ENCODE measurements at places on chromosomes 2 and 18.

DNA sequence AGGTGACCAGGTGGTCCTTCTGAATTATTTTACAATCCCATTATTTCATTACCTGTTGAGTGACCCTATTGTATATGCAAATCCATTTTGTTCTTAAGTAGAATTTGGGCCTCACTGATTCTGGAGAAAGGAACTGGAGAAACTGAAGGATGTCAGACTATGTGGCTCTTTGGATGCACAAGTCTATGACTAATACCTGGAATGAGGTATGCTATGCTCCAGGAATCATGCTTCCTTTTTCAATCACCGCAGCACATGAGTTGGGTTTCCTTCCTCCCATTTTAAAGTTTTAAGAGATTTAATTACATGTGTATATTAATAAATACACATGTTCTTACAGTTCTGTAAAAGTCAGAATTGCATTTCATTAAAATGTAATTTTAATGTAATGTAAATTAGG lies 253.9 kb upstream of the VWC2L start:
- DNase-seq, result no peak

DNA sequence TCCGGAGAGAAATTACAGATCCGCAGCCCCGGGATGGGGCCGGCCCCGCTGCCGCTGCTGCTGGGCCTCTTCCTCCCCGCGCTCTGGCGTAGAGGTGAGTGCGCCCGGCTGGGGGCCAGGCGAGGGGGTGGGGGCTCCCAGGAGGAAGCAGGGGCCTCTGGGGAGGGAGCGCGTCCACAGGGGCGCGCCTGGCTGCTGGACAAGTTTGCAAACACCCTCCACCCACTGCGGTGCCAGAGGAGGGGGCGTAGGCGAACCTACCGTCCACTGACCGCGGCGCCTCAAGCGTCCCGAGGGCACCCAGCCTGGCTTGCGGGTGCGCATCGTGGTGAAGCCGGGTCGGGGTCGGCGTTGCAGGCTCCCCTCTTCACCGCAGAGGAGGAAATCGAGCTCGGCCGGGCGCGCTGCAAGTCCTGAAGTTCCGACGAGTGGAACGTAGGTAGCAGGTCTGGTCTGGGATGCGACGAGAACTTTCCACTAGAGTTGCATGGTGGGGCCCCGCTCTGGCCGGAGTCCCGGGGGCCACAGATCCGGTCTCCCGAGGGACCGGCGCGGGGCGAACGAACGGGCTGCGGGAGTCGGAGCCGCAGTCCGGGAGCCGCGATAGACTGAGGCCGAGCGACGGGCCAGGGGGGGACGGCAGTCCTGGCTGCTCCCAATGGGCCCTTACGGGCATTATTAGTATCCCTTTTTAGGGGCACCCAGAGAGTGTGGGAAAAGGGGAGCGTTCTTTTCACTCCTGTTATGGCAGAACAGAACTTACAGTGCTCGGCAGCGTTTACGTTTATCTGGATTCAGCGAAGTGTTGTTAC lies 502 bp downstream of the MERTK start:
- no peak for DNase-seq

GRCh38 chr18:28728891-28729290 lies 552.0 kb upstream of the CDH2 start:
- DNase-seq, result no peak

DNA sequence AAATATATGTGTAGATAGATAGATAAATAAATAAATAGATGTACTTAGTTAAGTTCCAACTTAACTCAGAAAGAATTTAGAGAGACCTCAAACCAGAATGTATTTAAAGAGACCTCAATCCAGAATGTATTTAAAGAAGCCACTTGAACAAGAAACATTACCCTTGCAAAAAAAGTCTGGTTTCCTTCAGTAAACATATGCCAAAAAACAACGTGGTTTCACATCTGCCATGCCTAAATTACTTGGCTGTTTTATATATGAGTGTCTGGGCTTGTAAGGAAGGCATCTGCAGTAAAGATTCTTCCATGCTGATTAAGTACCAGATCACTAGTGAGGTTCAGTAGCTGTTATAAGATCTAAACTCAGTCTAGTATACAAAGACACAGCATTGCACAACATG lies 29.1 kb upstream of the RPE start:
- no peak for DNase-seq

GRCh38 chr2:167551416-167551815 lies 663.1 kb downstream of the XIRP2 start:
- DNase-seq, result no peak

GRCh38 chr2:27270131-27270530 lies 5.1 kb upstream of the DNAJC5G start:
- no peak for DNase-seq

DNA sequence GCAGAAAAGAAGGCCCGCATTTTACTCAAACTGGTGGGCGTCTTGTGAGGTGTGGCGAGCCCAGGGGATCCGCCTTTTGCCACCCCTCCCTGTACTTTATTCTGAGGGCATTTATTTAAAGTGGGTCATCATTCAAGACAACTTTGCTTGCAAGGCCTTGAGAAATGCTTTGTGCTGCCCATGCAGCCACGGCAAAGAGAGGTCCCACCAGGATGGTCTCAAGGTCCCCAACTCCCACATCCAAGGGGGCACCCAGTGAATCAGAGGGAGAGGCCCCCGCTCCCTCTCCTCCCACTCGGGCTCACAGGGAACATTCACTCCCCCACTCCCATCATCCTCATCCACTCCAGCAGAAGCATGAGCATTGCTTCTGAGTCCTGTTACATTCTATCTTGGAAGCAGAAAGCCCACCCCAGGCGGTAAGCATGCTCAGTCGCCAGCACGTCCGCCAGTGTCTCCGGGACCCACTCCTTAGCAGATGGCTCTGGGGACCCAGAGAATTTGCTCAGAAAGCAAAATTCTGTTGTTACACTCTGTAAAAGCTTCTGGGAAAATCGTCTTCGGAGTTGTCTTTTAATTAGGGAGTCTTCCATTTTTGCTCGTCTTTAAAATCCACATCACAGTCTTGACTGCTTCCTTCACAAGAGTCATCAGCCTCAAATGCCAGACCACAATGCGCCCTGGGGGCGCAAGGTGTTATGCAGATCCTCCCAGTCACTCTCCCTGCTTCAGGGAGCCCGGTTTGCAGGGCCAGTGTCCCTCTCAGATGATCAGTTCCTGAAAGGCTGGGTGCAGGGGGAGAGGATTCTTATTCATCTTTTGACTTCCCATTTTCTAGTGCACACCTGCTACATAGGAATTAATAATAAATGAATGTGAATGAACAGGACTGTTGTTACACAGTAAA lies 99.4 kb upstream of the NCK2 start:
- DNase-seq, result no peak

DNA sequence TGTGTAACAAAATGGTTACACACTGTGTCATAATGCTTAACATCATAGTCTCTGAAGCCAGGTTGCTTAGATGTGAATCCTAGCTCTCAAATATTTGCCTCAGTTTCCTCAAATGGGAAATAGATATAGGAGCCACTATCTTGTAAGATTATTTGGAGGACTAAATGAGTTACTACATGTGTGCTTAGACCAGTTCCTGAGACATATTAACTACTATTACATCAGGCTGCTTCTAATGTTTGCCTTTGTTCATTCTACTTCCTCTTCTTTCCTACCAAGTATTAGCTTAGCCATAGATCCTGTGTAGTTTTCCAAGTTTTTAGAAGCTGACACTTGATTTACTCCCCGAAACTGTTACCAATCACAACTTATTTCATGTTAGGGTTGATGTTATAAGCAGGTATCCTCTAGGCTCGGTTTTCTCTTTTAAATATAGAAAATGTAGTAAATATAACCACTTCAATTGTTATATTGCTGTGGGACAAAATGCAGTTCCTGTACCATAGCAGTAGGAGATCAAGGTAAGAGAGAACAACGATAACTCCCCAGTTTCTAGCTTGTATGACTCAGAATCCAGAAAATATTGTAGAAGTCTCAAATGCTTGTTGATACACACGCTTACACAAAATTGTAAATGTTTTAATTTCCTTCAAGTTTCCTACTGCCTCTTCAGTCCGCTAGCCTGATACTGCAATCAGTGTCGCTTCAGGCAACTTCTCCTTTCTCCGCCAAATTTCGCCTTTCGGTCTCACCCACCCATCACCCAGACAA lies 751 bp upstream of the DNAJC10 start:
- DNase-seq, result peak; percentile 17

GRCh38 chr2:99643787-99644418 lies 154.1 kb upstream of the REV1 start:
- DNase-seq, result no peak

DNA sequence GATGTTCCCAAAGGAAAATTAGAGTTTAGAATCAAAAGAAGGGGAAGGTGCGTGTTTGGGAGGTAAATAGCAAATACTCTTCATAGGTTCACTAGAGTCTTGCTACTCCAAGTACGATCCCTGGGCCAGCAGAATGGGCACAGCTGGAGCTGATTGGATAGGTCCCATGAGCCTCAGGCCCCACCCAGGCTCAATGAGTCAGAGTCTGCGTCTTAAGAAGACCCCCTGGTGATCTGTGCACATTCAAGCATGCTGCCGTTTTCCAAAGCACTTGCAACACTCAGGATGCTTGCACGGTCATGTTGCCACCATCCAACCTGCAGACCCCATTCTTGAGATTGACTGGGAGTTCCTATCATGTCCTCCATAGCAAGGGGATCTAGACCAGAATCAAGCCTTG lies 40.5 kb downstream of the ABCG8 start:
- DNase-seq, result no peak

GRCh38 chr2:16416651-16417050 lies 249.0 kb downstream of the CYRIA start:
- DNase-seq, result no peak

DNA sequence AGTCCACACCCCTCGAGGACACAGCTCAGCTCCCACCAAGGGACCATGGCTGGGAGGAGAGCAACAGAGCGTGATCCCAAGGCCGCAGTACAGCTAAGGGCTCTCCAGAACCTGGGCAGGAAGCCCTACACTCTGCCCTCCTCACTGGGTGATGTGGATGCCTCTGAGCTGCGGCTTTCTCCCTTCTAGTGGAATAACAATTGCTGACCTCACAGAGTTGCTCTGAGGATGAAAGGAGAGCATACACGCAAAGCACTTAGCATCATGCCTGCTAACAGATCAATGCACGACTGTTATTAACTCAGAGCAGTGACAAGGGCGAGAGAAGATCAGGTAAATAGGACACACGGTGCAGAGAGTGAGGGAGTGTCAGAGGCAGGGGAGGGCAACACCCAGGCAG lies 74.2 kb downstream of the ZFP36L2 start:
- DNase-seq, result no peak

GRCh38 chr2:49861821-49862220 lies 707.5 kb upstream of the FSHR start:
- no peak for DNase-seq

DNA sequence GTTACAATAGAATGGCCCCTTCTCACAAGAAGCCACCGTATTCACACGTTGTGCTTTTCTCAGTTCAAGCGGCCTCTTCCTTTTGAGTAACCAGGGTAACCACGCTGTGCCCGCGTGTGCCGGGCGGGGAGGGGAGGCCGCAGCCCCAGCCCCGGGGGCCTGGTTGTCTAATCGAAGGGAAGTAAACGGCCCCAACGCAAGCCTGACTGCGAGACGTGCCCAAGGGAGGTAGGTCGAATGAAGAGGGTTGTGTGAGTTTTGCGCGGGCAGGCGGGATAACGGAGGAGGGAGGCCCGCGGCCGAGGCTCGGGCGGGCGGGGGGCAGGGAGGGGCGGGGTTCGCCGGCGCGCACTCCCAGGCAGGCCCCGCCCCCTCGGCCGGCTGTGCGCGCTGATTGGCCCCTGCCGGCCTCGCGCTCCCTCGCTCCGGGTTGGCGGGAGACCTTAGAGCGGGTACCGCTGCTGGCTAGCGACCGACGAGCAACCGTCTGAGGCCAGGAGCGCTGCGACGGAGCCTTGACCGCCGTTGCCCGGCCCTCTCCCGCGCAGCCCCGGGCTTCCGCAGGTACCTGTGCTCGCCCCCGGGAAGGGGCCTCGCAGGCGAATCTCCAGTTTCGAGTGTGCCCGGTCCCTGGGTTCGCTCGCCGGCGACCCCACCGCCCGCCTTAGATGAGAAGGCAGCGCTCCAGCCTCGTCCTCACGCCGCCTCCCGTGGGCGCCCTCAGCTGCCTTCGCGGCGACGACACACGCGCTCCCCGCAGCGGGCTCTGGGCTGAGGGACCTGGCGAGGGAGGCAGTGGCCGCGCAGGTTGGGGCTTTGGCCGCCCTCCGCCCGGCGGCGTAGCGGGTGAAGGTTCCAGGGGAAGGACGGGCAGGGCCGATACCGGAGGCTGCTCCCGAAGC lies at the start of gene SPDYA:
TSS of gene SPDYA (plus strand) at position 451 of the 902 bp plus-strand sequence. CDS start 5,181 bp downstream, outside the sequence.
- DNase-seq, result peak; percentile 71

DNA sequence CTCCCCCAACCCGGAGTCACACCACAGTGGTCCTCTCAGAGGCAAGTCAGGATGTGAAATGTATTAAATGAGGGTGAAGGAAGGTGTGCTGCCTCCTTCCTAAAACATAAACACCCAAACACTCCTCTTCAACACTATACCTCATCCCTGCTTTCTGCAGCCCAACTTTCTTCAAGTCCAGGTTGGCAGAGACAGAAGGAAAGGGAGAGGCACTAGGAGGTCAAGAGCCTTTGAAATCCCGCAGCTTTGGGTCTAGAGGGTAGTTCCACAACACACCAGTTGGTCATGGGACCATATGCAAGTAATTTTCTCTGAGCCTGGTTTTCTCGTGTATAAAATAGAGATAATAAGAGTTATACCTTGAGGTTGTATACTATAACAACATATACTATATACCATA lies 38.4 kb downstream of the FIGN start:
- no peak for DNase-seq

- DNase-seq, result no peak
These were observed 8.7 kb downstream of the RPRD1A start for GRCh38 chr18:36058674-36059073.

DNA sequence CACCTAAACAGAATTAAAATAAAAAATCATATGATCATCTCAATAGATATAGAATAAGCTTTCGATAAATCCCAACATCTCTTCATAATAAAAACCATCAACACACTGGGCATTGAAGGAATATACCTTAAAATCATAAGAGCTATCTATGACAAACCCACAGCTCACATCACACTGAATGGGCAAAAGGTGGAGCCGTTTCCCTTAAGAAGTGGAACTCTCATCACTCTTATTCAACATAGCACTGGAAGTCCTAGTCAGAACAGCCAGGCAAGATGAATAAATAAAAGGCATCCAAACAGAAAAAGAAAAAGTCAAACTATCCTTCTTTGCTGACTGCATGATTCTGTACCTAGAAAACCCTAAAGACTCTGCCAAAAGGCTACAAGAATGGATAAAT lies 510.3 kb downstream of the ZNF804A start:
- DNase-seq, result no peak

GRCh38 chr2:72013726-72014125 lies 133.9 kb downstream of the CYP26B1 start:
- no peak for DNase-seq

DNA sequence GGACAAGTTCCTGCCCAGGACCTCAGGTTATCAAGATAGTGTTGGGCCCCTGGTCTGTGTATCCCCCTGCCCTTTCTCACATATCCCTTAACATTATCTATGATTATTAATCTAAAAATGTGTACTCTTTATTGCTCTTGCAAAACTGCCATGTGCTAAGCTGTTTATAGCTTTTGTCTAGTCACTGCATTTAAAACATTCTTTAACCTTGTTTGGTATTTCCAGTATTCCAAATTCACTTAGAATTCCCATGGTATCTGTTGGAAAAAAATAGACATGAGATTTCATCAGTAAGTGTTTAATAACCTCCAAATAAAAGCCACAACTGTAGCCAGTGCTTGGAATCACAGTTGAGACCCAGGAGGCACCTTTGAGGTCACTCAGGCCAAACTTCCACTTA lies 16.2 kb upstream of the GLS start:
- DNase-seq, result no peak

Measured in HTR-8/SVneo (cell line).